Keratinocyte (primary cell): ENCODE measurements at places on chromosomes 11 and 22.
A peak's percentile ranks its signal among the peaks of the same experiment; 100 is the strongest.

GRCh38 chr22:43901976-43902643, 10.3 kb upstream of the PNPLA5 start:
- no peak for DNase-seq
- no peaks in the 10 kb centered on the region for H3K36me3 ChIP-seq
- no peak overlapping the region for H3K4me3 ChIP-seq
- H3K4me1 ChIP-seq = peaks cover 11% of the 10 kb centered on the region
- H3K27me3 ChIP-seq = peaks cover 6% of the 10 kb centered on the region
- no peak overlapping the region for H3K27ac ChIP-seq

DNA sequence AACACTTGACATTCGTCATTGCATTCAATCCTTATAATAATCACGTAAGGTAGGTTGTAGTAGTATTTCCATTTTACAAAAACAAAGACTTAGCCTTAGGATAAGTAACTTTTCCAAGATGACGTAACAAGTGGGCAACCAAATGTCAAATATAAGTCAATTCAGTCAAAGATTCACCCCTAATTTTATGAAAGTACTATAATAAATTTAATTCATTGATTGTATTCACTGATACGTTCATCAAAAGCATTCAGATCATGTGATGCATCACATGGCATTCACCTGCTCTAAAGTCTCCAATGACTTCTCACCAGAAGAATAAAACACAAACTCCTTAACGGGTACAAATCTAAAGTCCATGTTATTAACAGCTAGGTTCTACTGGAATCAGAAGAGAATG, 2.1 kb downstream of the KIF18A start:
- H3K4me3 ChIP-seq = peak overlapping the region; percentile 26
- no peaks in the 10 kb centered on the region for H3K27me3 ChIP-seq
- H3K4me1 ChIP-seq = peaks cover 24% of the 10 kb centered on the region
- DNase-seq = no peak
- H3K27ac ChIP-seq = no peak overlapping the region

GRCh38 chr11:110526323-110526722, 96.6 kb downstream of the FDX1 start:
- peaks cover 21% of the 10 kb centered on the region for H3K4me1 ChIP-seq
- DNase-seq = no peak
- peak overlapping the region; percentile 70 for H3K27ac ChIP-seq
- H3K4me3 ChIP-seq = no peak overlapping the region

DNA sequence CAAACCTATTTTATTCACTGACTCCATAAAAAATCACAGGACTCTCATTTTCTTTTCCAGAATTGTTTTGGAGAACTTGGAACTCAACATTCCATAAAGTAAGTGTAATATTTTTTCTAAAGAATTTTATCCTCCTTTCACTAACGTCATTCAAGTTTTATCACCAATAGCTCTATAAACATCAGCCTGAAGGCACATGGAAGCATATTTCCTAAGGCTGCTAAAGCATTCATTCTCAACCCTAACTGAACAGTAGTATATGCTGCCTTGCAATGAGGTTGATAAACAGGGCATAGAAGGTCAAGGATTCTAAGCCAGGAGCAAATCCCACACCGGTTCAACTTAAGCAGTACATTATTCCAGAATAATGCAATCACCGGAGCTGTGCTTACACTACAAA, 273.9 kb downstream of the RAB38 start:
- DNase-seq = no peak
- no peak overlapping the region for H3K27ac ChIP-seq
- H3K4me1 ChIP-seq = no peaks in the 10 kb centered on the region
- no peaks in the 10 kb centered on the region for H3K36me3 ChIP-seq
- no peaks in the 10 kb centered on the region for H3K27me3 ChIP-seq
- H3K4me3 ChIP-seq = no peak overlapping the region
